ENCODE measurements at places on chromosomes 1 and 21. TPM values are rescaled to one million over a fixed set of nuclear protein-coding genes. Genes with fewer than 3 reads are reported as not detected.

GBP4 gene
- 0.13 TPM for total RNA-seq

BNIPL gene
- total RNA-seq, result not detected

NR1I3 gene
- total RNA-seq, result not detected

PLA2G4A gene
- 0.89 TPM for total RNA-seq

DDX59 gene
- 6.8 TPM for total RNA-seq

DPYD gene
- 1.1 TPM for total RNA-seq

LCE1B gene
- not detected for total RNA-seq

CBR1 gene
- 110 TPM for total RNA-seq

PDPN gene
- total RNA-seq, result 7.3 TPM

PIGR gene
- under 0.01 TPM for total RNA-seq

APOBEC4 gene
- total RNA-seq, result not detected

SYT14 gene
- 2.6 TPM for total RNA-seq

NBPF4 gene
- not detected for total RNA-seq

NCDN gene
- total RNA-seq, result 37.5 TPM

PTGS2 gene
- 0.38 TPM for total RNA-seq

PYGO2 gene
- total RNA-seq, result 21.0 TPM

ALX3 gene
- total RNA-seq, result not detected

PAQR6 gene
- total RNA-seq, result 0.49 TPM

C1orf87 gene
- total RNA-seq, result under 0.01 TPM

IL12RB2 gene
- 0.33 TPM for total RNA-seq

CLCA4 gene
- total RNA-seq, result not detected

NFASC gene
- not detected for total RNA-seq

MAP10 gene
- 2.6 TPM for total RNA-seq

ERICH3 gene
- not detected for total RNA-seq

ARID4B gene
- 6.8 TPM for total RNA-seq

FHAD1 gene
- total RNA-seq, result 0.51 TPM

NUP210L gene
- total RNA-seq, result not detected

HES4 gene
- total RNA-seq, result 85.1 TPM

CFHR5 gene
- total RNA-seq, result not detected

ZYG11A gene
- total RNA-seq, result 0.25 TPM

CFHR4 gene
- not detected for total RNA-seq

TACSTD2 gene
- 13.9 TPM for total RNA-seq

LGR6 gene
- not detected for total RNA-seq

SPATA1 gene
- 2.1 TPM for total RNA-seq

TRIM67 gene
- total RNA-seq, result 1.1 TPM

DNASE2B gene
- total RNA-seq, result not detected

CELA3B gene
- total RNA-seq, result not detected

EDARADD gene
- total RNA-seq, result 2.4 TPM

SLAMF9 gene
- total RNA-seq, result not detected

FCGR2B gene
- not detected for total RNA-seq

SERPINC1 gene
- total RNA-seq, result not detected

AGMAT gene
- 1.4 TPM for total RNA-seq

All from mesangial cell (primary cell).